ENCODE measurements at places on chromosomes 5 and 9. TPM values are rescaled to one million over a fixed set of nuclear protein-coding genes. Genes with fewer than 3 reads are reported as not detected.

The ESM1 gene
- 0.50 TPM for polyA plus RNA-seq

The C7 gene
- 1.5 TPM for polyA plus RNA-seq

The SPARC gene
- 6,513 TPM for polyA plus RNA-seq

The CCDC171 gene
- polyA plus RNA-seq: 0.55 TPM

The OBP2B gene
- not detected for polyA plus RNA-seq

The FOXD4L6 gene
- not detected for polyA plus RNA-seq

The STKLD1 gene
- 0.79 TPM for polyA plus RNA-seq

The PTCH1 gene
- polyA plus RNA-seq: 3.3 TPM

The GABRA1 gene
- 0.02 TPM for polyA plus RNA-seq

The FOXD4L4 gene
- polyA plus RNA-seq: not detected

The SLC25A2 gene
- polyA plus RNA-seq: not detected

The PCDHGA3 gene
- 1.3 TPM for polyA plus RNA-seq

The RLN1 gene
- polyA plus RNA-seq: not detected

The NCS1 gene
- 44.9 TPM for polyA plus RNA-seq

The ZMAT2 gene
- 85.5 TPM for polyA plus RNA-seq

The LCP2 gene
- polyA plus RNA-seq: not detected

The SHISAL2B gene
- not detected for polyA plus RNA-seq

The PFN3 gene
- not detected for polyA plus RNA-seq

The NIPSNAP3A gene
- 37.9 TPM for polyA plus RNA-seq

The CD74 gene
- polyA plus RNA-seq: 1.3 TPM

The ADRA1B gene
- 1.7 TPM for polyA plus RNA-seq

The PCDHGA12 gene
- 14.1 TPM for polyA plus RNA-seq

The CER1 gene
- not detected for polyA plus RNA-seq

The SPINK5 gene
- not detected for polyA plus RNA-seq

The TERT gene
- not detected for polyA plus RNA-seq

The SREK1 gene
- polyA plus RNA-seq: 22.9 TPM

The RASEF gene
- 0.28 TPM for polyA plus RNA-seq

The MLANA gene
- not detected for polyA plus RNA-seq

The PAX5 gene
- polyA plus RNA-seq: not detected

The CSF2 gene
- 0.71 TPM for polyA plus RNA-seq

The ADGRV1 gene
- polyA plus RNA-seq: 0.06 TPM

The SV2C gene
- not detected for polyA plus RNA-seq

The NPDC1 gene
- polyA plus RNA-seq: 12.1 TPM

The PIP5KL1 gene
- 1.9 TPM for polyA plus RNA-seq

The SPATA9 gene
- 0.75 TPM for polyA plus RNA-seq

The SPTAN1 gene
- 207 TPM for polyA plus RNA-seq

The GLDC gene
- polyA plus RNA-seq: 0.73 TPM

The LVRN gene
- 0.10 TPM for polyA plus RNA-seq

The BTNL8 gene
- not detected for polyA plus RNA-seq

The SARDH gene
- 0.49 TPM for polyA plus RNA-seq

The PCDHA1 gene
- 0.12 TPM for polyA plus RNA-seq

The EIF4E1B gene
- polyA plus RNA-seq: not detected

The IFNK gene
- polyA plus RNA-seq: not detected

The ZNF300 gene
- 5.2 TPM for polyA plus RNA-seq

The C5orf58 gene
- polyA plus RNA-seq: not detected

The MYO10 gene
- 16.6 TPM for polyA plus RNA-seq

The STING1 gene
- 78.4 TPM for polyA plus RNA-seq

The ARL14EPL gene
- polyA plus RNA-seq: not detected

The QSOX2 gene
- polyA plus RNA-seq: 14.7 TPM

The PSMD5 gene
- 56.2 TPM for polyA plus RNA-seq

All from fibroblast of lung (primary cell).